ENCODE measurements at places on chromosomes 13 and 19.

DNA sequence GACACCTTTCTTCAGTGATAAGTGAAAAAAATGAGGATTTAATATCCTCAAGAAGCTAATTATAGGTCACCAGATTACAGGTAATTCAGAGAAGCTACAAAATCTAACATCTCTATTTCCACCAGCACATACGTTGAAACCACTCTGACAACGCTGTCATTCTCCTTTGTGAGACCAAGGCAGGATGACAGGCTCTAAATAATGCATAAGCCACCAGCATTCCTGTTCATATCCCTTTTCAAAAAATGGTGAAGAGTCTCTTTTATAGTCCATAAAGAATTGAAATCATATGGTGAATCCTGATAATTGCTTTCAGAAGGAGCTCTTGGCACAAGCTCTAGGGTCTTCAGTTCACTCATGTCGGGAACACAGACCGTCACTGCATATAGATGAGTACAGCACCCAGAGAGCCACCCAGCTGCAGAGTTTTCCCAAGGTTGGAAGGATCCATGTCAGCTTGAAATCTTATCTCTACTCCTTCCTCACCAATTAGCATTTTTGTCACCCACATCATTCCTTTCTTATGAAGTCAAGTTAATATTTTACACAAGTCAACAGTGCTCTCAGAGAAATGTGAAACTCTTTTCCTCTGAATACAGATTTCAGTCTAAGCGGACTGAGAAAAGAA is 431.4 kb downstream of the TBC1D4 start:
- no peak for DNase-seq

DNA sequence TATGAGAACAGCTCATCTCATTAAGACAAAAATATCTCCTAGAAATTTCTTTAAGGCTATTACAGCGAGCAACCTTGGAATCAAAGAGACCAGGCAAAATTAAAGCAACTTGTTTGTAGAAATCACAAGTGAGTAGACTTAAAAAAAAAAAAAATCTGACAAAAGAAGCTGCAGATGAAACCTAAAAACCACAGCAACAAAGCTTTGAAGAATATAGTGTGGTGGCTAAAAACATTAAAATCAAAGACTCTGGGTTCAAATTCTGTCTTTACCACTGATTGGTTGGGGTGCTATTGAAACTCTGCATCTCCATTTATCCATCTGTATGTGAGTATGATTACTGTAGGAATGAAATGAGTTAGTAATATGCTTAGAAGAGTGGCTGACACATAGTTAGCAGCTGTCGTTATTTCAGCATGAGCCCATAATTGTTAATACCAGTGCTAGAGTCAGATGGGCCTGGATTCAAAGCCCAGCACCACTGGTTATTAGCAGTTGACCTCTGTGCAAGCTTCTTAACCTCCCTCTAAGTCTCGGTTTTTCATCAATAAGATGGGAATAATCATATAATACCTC is 157.6 kb downstream of the FOXO1 start:
- no peak for DNase-seq

- DNase-seq: peak; percentile 17
These were observed 21.2 kb downstream of the RCBTB2 start for GRCh38 chr13:48511621-48512230.

- DNase-seq: no peak
These were observed 32.2 kb upstream of the IPO5 start for GRCh38 chr13:97921176-97921816.

GRCh38 chr13:113742000-113742441 is 17.0 kb upstream of the TMEM255B start:
- peak; percentile 57 for DNase-seq
